Stimulated activated CD4-positive, alpha-beta T cell treated with anti-CD3 and anti-CD28 coated beads, Interleukin-1b, Interleukin-23, amount 100 ng/mL, for 1 hour (primary cell): ENCODE measurements at places on chromosomes 6 and 20.

DNA sequence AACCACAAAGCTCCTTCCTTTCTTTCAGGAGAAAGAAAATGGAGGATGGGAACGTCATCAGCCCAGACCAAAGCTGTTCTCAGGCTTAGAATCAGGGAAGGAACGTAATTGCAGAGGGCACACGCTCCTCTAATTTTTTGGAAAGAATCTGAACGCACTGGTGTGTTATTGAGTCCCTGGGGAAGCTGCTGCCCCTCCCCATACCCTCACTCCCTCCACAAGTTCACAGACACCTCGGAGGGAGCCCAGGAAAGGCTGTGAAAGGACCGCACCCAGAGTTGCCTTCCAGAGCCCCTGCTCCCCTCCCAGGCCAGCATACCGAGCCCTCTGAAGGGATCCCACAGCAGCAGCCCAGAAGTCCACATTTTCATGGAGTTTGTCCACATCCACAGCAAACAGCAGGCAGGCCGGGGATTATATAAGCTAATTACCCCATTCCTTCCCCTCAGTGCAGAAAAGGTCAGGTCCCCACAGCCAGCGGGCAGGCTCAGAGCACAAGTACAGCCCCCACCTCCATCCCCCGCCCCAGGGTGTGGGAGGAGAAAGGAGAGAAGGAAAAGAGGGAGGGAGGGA, 53.7 kb downstream of the ANKRD60 start:
- DNase-seq = no peak

DNA sequence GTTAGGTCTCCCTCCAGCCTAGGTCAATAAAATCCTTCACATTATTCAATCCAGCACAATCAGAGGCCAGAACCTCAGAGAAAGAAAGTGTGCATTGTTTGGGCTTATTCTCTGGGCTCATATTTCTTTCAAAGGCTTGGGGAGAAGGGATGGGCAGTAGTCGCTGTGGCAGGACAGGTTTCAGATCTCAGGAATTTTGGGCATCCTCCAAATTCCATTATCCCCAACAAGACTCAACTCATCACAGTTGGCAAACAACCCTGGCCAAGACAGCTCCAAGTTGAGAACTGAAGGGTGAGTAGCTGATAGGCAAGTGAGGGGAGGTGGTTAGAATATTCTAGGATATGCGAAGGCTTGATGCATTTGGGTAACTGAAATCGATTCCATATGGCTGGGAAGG, 27.2 kb upstream of the CHD6 start:
- DNase-seq = no peak

- no peak for DNase-seq
Measured at GRCh38 chr6:57305107-57305506, 12.3 kb upstream of the PRIM2 start.

DNA sequence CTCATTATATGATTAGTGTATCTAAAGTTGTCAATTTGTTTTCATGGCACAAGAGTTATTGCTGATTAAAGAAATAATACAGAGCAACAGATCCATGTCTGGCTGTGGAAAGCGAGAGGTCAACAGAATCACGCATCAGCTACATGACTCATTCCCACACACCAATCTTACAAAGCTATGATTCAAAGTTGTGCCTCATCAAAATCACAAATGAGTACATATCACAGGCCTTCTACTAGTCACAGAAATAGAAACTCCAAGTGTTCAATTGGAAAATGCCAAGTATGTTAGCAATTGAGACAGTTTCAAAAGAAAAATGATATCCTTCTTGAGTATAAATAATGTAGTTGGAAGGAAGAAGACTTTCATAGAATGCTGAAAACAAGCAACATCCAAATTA, 57.8 kb upstream of the NKAIN2 start:
- DNase-seq = no peak

- peak; percentile 40 for DNase-seq
Measured at GRCh38 chr20:2872459-2873009, 747 bp upstream of the PTPRA start.

GRCh38 chr20:478949-479429, 16.7 kb upstream of the TBC1D20 start:
- DNase-seq = no peak

DNA sequence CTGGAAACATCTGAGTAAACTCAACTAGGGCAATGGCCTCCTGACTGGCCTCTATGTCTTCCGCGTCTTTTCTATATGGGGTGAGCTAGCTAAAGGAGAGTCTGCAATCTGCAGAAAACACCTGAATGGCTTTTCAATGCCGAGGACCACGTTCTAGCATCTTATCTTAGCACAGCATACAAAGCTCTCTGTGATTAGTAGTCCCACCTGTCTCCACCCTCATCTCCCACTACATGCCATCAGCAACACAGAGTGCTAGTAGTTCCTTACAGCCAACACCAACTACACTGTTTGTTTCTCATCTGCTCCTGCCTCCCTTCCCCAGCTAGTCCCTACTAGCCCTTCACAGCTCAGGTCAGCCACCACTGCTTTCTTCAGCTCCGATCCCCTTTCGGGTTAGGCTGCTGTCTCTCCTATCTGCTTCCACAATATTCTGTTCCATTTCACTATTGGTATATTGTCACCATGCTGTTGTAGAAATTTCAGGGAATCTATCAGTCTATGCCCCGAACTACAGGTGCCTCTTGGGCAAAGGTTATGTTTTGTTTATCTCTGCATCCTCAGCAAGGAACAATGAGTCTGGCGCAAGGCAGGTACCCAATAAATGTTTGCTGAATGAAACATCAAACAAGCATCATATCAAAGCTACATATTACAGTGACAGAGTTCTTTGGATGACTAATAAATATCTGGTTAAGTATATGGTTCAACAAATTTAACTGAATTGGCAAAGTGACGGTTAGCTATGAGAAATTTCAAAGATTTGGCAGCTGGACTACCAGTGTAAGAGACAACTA, 12.2 kb downstream of the LYRM4 start:
- no peak for DNase-seq

GRCh38 chr20:48064929-48065328, 279.6 kb upstream of the SULF2 start:
- DNase-seq = no peak

- DNase-seq = no peak
Measured at GRCh38 chr20:61938839-61939690, 126.6 kb downstream of the TAF4 start.

GRCh38 chr6:95517004-95517403, 60.3 kb upstream of the MANEA start:
- DNase-seq = no peak

DNA sequence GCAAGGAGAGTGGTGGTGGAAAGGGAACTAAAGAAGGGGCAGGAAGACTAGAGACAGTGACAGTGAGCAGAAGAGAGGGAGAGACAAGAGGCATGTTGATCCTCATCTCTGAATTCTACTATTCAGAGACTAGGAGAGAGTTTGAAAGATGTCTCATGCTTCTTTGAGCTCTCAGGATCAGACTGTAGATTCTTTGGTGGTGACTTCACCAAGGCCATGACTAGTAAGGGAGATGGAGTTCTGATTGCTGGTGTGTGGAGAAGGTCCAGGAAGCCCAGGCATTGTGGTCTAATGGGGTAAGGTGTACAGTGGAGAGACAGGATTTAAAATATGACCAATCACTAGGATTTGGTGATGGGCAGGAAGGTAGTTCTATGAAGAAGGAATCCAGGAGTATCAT, 713 bp downstream of the WFDC9 start:
- no peak for DNase-seq

DNA sequence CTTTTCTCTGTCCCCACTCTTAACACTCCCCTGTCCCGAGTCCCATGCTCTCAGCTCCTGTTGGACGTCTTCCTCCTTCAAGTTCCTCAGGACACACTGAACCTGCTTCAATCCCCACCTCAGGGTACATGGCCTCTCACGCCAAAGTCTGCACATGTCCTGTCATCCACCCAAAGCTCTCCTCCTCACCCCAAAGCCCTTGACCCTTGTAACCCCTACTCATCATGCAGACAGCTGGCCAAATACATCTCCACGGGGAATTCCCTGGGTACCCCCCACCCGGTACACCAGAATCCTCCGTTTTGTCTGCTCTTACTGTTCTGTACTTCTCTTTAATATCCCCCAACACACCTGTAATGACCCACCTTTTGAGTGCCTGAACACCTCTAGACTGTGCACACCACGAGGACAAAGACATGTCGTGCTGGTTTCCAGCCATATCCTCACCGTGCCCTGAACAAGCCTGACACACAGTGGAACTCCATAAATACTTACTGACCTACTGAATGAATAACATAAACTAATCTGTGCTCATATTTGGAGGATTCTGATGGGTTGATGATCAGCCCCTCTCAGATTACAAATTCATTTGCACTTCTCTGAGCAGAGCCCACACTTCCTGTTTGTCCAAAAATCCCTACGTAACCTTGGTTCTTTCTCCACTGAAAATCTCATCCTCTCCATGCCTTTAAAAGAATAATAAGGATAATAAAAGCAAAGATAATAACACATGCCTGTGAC, 66.8 kb upstream of the EYA2 start:
- no peak for DNase-seq

DNA sequence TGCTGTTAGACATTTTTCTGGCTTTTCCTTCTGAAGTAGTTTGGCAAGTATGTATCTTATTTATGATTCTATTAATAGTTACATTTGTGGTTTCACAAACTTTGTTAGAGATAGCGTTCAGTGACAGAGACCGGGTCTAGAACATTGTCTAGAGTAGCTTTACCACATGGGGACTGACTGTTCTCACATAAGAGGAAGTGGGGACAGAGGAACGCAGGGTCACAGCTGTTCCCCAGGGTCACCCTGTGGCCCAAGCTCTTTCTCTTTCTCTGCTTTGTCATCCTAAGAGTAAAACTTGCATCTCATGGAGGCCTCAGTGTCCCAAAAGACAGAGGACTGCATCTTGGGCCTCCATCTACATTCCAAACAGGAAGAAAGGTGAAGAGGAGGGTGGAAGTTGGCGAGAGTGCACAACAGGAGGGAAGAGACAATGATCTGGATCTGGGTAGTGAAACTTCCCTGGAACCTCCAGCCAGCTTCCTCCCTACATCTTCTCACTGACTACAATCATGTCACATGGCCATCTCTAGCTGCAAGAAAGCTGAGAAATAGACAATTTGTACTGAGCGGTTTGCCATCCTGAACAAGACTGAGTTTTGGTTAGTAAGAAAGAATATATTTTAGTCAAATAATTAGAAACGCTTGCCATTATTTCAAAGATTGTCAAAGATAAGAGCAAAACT, 645.8 kb upstream of the ARID1B start:
- DNase-seq = no peak

- DNase-seq = no peak
Measured at GRCh38 chr20:21096321-21097043, 9.7 kb downstream of the LINC00237 start.

DNA sequence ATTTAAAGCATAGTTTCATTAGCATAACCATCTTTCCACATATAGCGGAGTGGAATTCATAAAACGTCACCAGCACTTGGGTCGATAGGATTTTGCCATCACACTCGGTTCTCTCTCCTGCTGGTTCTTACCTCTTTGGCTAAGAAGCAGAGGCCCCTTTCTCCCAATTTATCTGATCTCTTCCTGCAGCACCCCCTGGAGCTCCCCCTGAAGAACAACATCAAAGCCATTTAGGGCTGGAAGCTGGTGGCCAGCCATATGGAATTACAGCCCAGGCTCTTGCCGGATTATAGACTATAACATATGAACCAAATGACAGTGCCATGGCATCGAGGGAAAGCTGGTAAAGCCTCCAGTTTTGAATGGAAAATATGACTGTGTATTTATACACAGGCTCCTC, 6.4 kb upstream of the KIF6 start:
- DNase-seq = no peak

GRCh38 chr6:3454273-3455010, 2.4 kb downstream of the SLC22A23 start:
- no peak for DNase-seq

- DNase-seq = no peak
Measured at GRCh38 chr20:63278661-63279060, 6.0 kb downstream of the ARFGAP1 start.

DNA sequence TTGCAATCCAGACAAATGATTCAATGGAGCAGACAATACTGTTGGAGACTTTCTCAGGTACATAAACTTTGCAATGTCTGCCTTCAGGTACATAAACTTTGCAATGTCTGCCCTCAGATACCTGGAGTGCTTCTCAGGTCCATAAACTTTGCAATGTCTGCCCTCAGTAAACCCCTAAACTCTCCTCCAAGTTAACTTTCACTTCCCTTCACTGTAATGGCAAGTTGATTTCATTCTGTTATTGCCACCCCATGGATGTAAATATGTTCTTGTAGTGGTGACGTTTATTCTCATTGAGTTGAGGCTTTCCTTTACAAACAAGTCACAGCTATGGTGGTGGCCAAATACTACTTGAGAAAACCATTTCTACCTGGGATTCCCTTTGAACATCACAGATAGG, 338.8 kb downstream of the EPM2A start:
- DNase-seq = no peak

DNA sequence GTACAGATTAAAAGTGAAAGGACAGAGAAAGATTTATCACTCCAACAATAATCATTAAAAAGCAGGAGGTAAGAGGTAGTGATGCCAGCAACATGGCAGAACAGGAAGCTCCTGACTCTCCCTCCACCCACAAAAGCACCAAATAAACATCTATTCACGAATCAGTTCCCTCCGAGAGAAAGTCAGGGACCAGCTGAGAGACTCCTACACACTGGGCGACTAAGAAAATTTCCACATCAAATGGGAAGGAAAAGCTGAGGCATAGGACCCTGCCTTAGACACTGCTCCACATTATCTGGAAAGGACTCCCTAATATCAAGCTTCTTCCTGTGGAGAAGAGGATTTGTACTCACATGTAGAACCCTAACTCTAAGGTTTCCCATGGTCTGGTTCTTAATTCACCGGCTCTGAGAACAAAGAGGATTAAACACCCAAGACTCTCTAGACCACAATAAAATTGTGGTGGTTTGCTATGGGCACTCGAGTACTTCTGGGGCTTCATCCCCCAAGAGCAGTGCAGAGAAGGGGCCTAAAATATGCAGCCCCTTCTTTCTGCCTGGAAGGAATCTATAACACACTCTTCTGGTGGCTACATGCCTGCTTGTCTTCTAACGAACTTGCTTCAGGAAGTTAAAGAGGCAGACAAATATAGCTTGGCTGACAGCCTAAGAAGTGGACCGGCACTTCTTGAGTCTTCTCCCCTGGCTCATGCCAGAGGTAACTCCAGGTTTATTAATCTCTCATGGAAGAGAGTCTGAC, 29.4 kb upstream of the ASF1A start:
- no peak for DNase-seq

- DNase-seq = no peak
Measured at GRCh38 chr6:133410638-133411435, 169.7 kb downstream of the EYA4 start.

- DNase-seq = no peak
Measured at GRCh38 chr6:126048635-126049034, 62.3 kb downstream of the TRMT11 start.
